ENCODE measurements at places on chromosomes 12 and 14.
A peak's percentile ranks its signal among the peaks of the same experiment; 100 is the strongest.

DNA sequence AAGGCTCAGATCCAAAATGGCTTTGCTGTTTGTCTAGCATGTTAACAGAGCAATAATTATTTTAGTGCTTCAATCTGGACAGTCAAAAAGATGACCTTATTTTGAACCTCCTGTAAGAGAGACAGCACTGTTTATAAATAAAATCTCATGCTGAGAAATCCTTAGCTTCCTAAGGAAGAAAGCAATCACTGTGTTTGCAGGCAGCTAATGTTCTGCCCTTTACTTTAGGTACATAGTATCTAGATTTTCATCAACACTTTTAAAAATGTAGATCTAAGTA is 105.3 kb downstream of the PRKD1 start:
- no peak for DNase-seq

- DNase-seq, result no peak
Observed at GRCh38 chr12:90987101-90987500, 17.7 kb downstream of the EPYC start.

- no peak for DNase-seq
Observed at GRCh38 chr14:65850429-65851135, 438.1 kb downstream of the FUT8 start.

DNA sequence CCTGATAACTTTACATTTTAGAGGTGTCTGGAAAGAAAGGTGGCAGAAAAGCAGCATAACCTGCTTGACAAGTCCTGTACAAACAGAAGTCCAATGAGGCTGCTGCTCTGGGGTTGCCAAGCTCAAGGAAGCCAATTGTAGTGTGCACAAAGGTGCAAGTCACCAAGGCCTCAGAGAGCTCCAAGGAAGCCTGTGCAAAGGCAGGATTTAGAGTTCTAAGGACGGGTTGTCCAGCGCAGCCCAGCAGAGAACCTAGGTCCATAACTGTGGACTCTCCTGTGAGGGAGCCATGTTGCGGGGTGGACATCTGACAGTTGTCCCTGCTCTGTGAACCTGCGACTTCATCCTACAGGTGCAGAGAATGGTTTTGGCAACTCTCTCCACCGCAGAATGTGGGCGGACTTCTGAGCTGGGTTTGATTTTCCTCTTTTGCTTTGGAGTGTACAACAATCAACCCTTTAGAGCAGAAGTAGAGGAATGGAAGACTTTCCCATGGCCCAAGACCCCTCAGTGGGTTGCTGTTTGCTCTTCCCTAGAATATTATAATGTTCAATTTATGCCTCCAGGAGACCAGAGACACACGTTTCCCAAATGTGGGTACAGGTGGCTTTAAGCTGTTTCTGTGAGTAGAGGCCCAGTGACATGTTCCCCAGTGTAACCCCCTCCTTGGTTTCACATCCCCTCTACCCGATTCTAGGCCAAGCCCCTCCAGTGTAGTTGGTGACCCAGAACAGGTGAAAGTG is 81.0 kb downstream of the ETV6 start:
- DNase-seq, result no peak

DNA sequence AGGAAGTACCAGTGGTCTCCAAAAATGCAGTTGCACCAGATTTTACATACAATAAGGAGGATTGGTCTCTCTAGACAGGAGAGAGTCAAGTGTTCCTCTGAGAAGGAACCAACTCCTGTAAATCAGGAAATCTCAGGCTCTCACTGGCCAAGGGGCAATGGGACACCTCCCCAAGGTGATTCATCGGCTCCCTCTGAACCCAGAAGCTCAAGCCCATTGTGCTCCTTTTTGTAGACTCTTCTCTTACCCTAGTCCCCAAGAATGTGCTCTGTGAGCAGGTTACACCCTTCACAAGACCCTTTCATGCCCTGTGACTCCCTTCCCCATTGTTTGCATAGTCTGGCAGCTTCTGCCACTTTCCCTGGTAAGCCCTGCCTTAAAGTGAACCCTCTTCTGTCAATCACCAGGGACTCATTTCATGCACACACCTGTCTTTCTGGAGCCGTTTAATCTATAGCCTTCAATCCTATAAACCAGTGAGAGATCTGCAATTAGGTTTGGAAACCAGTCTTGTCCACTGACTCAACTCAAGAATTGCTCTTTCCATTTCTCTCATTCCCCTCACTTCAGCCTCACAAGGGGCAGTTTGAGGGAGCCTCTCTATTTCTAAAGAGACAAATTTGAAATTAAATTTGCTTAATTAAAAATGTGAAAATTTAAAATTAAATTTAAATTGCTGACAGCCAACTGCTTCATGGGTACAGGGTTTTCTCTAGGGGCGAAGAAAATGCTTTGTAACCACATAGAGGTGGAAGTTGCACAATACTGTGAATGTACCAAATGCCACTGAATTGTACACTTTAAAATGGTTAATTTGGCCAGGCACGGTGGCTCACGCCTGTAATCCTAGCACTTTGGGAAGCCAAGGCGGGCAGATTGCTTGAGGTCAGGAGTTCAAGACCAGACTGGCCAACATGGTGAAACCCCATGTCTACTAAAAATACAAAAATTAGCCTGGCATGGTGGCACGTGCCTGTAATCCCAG is 38.3 kb upstream of the LTA4H start:
- no peak for DNase-seq

DNA sequence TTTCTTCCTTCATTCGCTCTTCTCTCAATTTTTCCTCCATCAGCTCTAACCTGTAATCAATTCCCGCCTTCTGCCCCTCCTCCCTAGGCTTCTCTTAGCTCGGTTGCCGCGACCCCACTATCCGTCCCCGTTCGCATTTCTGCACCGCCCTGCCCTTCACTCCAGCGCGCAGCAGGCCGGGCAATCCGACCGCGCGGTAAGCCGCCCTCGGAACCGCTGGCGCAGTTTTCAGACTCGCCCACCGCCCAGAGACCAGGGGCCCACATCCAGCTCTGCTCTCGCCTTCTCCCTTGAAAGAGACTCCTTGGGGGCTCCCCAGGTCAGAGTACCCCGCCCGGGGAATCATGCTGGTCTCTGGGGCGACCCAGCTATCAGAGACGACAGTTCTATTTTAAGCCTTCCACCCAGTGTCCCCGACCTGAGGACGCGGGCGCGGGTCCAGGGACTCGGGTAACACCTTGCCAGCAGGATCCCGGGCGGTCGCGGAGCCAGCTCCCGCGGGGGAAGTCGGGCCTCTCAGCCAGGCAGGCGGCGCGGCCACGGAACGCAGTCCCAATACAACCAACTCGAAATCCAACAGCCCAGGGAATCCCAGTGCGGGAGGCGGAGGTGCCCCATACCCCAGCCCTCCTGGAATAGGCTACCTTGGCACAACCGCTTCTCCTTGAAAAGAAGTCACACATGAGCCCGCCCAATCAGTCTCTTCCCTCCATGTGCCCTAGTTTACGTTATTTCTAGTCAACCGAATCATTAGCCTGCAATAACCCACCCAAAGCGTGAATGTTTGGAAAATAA is 5.7 kb upstream of the SLC38A4 start:
- DNase-seq, result peak; percentile 84
